ENCODE measurements at places on chromosomes 7 and 10. TPM values are rescaled to one million over a fixed set of nuclear protein-coding genes. Genes with fewer than 3 reads are reported as not detected.

- H3K27ac ChIP-seq = no peak overlapping the region
- no peak overlapping the region for H3K4me3 ChIP-seq
- no peaks in the 10 kb centered on the region for H3K27me3 ChIP-seq
- no peaks in the 10 kb centered on the region for H3K4me1 ChIP-seq
- no peak for DNase-seq
These were observed 52.0 kb downstream of the ZNF783 start for GRCh38 chr7:149313981-149314380.

- no peaks in the 10 kb centered on the region for H3K36me3 ChIP-seq
- no peak for DNase-seq
- H3K27ac ChIP-seq = no peak overlapping the region
- H3K27me3 ChIP-seq = no peaks in the 10 kb centered on the region
These were observed 11.6 kb upstream of the NFE2L3 start for GRCh38 chr7:26140380-26140779.

DNA sequence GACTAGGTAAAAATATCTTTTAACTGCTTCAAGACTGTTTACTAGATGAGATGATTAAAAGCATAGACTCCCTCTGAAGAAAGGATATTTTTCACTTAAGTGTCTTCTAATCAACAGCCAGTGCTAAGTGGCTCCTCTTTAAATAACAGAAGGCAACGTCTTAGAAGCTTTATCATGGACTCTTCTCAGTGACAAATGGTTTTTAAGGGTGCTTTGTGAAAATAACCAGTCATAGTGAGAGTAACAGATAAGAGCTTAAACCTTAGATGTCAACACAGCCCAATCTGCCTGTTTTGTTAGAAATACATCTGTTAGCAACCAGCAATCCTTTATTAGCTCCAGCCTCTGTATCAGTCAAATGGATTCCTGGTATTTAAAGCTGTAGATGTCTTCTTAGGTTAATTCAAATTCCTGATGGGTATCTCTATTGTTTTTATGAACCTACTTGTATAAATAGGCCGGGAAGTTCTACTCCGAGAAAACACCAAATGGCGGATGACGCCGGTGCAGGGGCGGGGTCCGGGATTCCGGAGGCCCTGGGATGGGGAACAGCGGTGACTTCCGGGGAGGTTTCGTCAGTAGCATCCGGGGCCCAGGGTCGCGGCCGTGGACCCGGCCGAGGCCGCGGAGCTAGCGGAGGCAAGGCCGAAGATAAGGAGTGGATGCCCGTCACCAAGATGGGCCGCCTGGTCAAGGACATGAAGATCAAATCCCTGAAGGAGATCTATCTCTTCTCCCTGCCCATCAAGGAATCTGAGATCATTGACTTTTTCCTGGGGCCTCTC is 285.4 kb downstream of the GPR37 start:
- no peaks in the 10 kb centered on the region for H3K27me3 ChIP-seq
- H3K27ac ChIP-seq = no peak overlapping the region
- no peak overlapping the region for H3K4me3 ChIP-seq

GRCh38 chr7:435630-436366 is 83.8 kb downstream of the PDGFA start:
- DNase-seq = no peak
- H3K4me1 ChIP-seq = peaks cover 10% of the 10 kb centered on the region
- peak overlapping the region; percentile 23 for H3K27ac ChIP-seq
- H3K27me3 ChIP-seq = no peaks in the 10 kb centered on the region
- H3K36me3 ChIP-seq = no peaks in the 10 kb centered on the region
- H3K4me3 ChIP-seq = no peak overlapping the region

- H3K27ac ChIP-seq = no peak overlapping the region
- H3K36me3 ChIP-seq = no peaks in the 10 kb centered on the region
- no peak for DNase-seq
- peaks cover 4% of the 10 kb centered on the region for H3K4me1 ChIP-seq
These were observed 174.2 kb upstream of the IMMP2L start for GRCh38 chr7:111736552-111736874.

DNA sequence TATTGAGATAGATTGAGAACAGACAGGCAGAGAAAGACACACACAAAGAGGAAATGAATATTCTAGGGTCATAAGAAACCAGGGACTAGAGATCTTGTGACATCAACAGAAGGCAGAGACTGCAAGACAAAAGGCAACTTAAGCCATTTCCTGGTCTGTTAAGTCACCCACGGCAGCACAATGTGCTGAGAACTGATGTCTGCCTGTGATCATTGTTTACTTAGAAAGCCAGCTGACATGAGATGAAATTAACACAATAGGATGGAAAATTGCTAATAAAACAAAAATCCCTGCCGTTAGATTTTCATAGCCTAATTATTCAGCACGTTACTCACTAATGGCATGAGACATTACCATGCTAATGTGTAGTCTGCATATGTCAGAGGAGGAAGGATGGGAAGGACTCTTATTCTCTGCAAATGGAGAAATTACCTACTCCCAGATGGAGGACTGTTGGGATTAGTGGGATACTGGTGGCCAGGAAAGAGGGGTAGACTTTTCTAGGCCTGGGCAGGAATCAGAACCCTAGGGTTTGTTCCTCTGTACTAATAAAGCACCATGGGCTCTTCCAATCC is 191.3 kb upstream of the PODXL start:
- no peak overlapping the region for H3K4me3 ChIP-seq
- H3K27me3 ChIP-seq = no peaks in the 10 kb centered on the region
- DNase-seq = no peak
- H3K4me1 ChIP-seq = no peaks in the 10 kb centered on the region

DNA sequence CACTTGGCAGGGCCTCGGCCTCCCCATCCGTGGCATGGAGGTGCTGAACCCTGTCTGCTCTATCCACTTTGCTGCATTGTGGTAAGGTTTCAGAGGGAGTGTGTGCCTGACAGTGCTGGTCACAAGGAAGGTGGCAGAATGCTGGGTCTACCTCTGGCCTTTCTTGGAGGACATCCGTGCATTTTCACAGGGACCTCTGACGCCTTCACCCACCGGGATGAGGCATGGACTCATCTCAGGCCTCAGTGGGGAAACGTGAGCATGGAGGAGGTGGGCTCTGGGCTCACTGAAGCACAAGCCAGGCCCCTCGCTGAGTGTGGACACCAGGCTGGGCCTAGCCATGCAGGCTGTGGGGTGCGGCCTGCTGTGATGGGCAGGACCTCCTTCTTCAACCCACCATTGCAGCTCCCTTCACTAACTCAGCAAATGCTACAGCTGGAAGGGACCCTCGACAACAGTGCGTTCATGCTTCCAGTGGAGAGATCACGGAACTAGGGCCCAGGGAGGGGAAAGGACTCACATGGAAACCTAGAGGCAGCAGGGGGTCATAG is 8.6 kb downstream of the TBATA start:
- H3K4me3 ChIP-seq = no peak overlapping the region
- peak; percentile 70 for DNase-seq
- no peaks in the 10 kb centered on the region for H3K4me1 ChIP-seq
- H3K27ac ChIP-seq = no peak overlapping the region
- no peaks in the 10 kb centered on the region for H3K27me3 ChIP-seq

DNA sequence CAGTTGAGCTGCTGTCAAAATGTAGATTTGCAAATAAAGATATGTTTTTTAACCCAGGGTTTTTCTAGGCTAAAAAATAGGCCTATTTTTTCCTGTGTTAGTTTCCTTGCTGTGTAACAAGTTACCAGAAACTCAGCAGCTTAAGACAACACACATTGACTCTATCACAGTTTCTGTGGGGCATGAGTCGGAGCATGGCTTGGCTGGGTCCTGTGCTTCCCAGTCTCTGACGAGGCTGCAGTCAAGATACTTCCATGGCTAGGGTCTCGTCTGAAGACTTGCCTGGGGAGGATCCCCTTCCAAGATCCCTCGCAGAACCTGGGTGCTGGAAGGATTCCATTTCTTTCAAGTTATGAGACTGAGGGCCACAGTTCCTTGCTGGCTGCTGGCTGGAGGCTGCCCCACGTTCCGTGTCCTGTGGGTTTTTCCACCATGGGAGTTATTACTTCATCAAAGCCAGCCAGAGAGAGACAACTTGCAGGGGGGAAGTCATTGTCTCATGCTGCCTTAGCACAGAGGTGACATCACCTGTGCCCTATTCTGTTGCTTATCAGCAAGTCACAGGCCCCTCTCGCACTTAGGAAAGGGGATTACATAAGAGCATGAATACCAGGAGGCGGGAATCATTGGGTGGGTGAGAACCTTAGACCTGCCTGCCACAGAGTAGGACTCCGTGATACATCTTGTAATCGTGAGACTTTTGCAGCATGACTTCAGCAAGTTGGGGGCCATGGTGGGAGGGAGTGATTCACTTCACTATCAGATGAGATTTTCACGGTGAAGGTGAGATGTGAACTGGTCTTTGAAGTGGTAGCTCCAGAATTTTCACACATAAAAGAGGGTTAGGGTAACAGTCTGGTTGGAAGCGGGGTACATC is 77.9 kb downstream of the CCNY start:
- peaks cover 46% of the 10 kb centered on the region for H3K4me1 ChIP-seq
- no peak for DNase-seq
- no peaks in the 10 kb centered on the region for H3K27me3 ChIP-seq
- H3K27ac ChIP-seq = no peak overlapping the region
- H3K36me3 ChIP-seq = no peaks in the 10 kb centered on the region

- H3K4me3 ChIP-seq = no peak overlapping the region
- no peaks in the 10 kb centered on the region for H3K36me3 ChIP-seq
- H3K27ac ChIP-seq = no peak overlapping the region
- no peaks in the 10 kb centered on the region for H3K27me3 ChIP-seq
- DNase-seq = no peak
These were observed 43.0 kb downstream of the CH25H start for GRCh38 chr10:89164080-89164479.

- no peaks in the 10 kb centered on the region for H3K36me3 ChIP-seq
These were observed 1.8 kb downstream of the GDF10 start for GRCh38 chr10:47301833-47302232.

GRCh38 chr10:80544316-80544953 is 6.7 kb downstream of the SH2D4B start:
- DNase-seq = peak; percentile 91
- no peaks in the 10 kb centered on the region for H3K27me3 ChIP-seq
- H3K27ac ChIP-seq = no peak overlapping the region

- no peak overlapping the region for H3K4me3 ChIP-seq
- H3K4me1 ChIP-seq = no peaks in the 10 kb centered on the region
- no peaks in the 10 kb centered on the region for H3K36me3 ChIP-seq
- H3K27ac ChIP-seq = no peak overlapping the region
These were observed 46.0 kb downstream of the RASGEF1A start for GRCh38 chr10:43220657-43221418.

GRCh38 chr10:23095404-23095965 is at the start of gene MSRB2:
TSS of gene MSRB2 (plus strand) at chr10:23095579. CDS start at chr10:23095609, 30 bp downstream.
- no peaks in the 10 kb centered on the region for H3K27me3 ChIP-seq
- H3K36me3 ChIP-seq = no peaks in the 10 kb centered on the region
- peak within 1 kb of the TSS; percentile 92 for H3K4me3 ChIP-seq

DNA sequence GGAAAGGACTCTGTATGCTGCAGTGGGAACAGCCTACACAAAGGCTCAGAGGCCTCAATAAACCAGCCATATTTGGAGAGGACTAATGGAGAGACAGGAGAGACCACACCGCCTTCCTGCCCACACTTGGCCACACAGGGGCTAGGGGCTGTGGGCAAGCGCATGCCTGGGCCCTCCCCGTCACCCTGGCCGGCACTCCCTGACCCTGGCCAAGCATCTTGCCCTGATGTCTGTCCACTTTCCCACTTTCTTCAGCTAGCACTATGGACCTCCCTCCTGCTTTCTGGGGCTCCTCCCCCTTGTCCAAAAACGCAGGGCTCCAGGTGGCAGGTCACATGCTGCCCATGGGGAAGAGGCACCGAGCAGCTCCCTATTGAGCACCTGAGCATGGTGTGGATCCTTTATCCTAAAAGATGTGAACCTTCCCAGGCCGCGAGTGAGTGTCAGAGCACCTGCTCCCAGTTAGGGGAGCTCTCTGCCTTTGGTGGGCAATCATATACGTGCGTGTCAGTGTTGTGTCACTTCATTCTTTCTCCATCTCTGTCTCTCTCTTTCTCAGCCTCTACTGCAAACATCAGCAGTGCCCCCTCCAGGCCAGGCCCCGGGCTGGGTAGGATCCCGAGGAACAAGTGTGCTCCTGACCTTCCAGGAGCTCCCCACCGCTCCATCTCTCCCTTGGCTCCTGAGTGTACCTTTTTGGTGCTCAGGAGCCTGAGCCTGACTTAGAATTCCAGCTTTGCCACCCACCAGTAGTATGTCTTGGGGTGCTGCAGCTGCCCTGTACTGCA is 74.0 kb downstream of the ZMIZ1 start:
- DNase-seq = no peak
- H3K27me3 ChIP-seq = no peaks in the 10 kb centered on the region
- H3K27ac ChIP-seq = peak overlapping the region; percentile 88
- peaks cover 15% of the 10 kb centered on the region for H3K36me3 ChIP-seq
- H3K4me3 ChIP-seq = no peak overlapping the region

GRCh38 chr7:14834456-14834855 is 68.1 kb downstream of the DGKB start:
- H3K36me3 ChIP-seq = no peaks in the 10 kb centered on the region
- no peaks in the 10 kb centered on the region for H3K27me3 ChIP-seq
- H3K27ac ChIP-seq = no peak overlapping the region
- no peaks in the 10 kb centered on the region for H3K4me1 ChIP-seq
- no peak overlapping the region for H3K4me3 ChIP-seq

DNA sequence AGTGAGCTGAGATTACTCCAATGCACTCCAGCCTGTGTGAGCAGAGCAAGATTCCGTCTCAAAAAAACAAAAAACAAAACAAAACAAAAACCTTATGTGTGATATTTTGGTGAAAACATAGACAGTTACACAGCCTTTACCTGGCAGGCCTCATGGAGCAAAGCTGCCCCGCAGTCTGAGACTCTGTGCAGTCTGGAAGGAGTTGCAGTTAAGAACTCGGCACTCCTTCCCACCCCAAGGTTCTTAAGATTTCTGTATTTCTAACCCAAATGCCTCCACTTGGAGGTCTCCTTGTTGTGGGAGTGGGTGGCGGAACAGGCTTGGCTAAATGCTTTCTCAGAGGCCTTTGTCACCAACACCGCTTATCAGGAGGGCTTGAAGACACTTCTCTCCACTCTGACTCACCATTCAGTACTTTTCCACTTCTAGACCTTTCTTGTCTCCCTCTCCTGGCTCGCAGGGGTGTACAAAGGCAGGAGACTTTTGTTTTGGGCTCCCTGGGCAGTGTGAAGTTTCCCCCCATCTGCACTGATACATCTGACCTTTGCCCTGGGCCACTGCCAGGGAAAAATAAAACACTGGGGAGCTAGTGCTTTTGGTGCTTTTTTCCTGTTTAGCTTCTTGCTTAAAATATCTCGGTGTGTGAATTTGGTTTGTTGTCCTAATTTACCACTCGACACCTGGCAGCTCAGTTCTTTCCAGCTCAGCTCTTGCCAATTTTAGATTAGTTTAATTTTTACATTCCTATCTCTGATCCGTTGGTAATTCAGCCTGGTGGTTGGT is 51.3 kb upstream of the MAGI2 start:
- H3K4me3 ChIP-seq = no peak overlapping the region
- no peaks in the 10 kb centered on the region for H3K27me3 ChIP-seq
- H3K4me1 ChIP-seq = no peaks in the 10 kb centered on the region
- no peak overlapping the region for H3K27ac ChIP-seq
- no peak for DNase-seq

- no peaks in the 10 kb centered on the region for H3K4me1 ChIP-seq
- H3K27me3 ChIP-seq = no peaks in the 10 kb centered on the region
- no peak for DNase-seq
- H3K4me3 ChIP-seq = no peak overlapping the region
- no peak overlapping the region for H3K27ac ChIP-seq
These were observed 133.6 kb upstream of the VWC2 start for GRCh38 chr7:49639808-49640207.

GRCh38 chr7:3670898-3671297 is 369.8 kb downstream of the SDK1 start:
- no peak overlapping the region for H3K4me3 ChIP-seq
- no peaks in the 10 kb centered on the region for H3K27me3 ChIP-seq
- no peak overlapping the region for H3K27ac ChIP-seq
- no peaks in the 10 kb centered on the region for H3K36me3 ChIP-seq
- no peaks in the 10 kb centered on the region for H3K4me1 ChIP-seq

COBL gene
- total RNA-seq = 9.3 TPM

ZCWPW1 gene
- 5.9 TPM for total RNA-seq

CRTAC1 gene
- total RNA-seq = 2.5 TPM

Measured in vagina (tissue), 2 donors.